Fibroblast of skin of scalp (primary cell): ENCODE measurements at places on chromosomes 6 and 20.

DNA sequence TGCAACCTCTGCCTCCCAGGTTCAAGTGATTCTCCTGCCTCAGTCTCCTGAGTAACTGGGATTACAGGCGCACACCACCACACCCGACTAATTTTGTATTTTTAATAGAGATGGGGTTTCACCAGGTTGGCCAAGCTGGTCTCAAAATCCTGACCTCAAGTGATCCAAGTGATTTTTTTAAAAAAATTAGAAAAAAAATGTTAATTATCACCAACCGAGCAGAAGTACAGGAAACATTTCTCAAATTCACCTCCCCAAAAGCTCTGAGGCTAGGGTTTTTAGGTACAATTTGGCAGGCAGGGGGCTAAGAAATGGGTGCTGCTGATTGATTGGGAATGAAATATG, 14.9 kb upstream of the SLC22A16 start:
- DNase-seq, result no peak

DNA sequence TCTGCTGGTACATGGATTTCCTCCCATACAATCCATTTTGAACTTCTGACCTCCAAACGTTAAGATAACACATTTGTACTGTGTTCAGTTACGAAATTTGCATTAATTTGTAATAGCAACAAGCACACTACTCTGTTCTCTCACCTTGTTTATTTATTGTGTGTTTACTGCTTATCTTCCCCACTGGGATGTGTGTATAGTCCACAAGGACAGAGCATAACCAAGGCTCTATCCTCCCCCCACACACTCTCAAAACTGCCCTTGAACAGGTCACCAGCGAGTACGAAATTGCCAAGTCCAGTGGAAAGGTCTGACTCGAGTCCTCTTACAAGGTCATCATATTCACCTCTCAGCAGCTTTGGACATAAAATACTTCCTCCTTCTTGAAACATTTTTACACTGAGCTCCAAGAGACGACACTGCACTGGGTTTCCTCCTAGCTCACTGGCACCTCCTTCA, 18.6 kb downstream of the ADTRP start:
- DNase-seq, result no peak

- DNase-seq, result no peak
Observed at GRCh38 chr20:23227976-23228375, 122.6 kb upstream of the NXT1 start.

DNA sequence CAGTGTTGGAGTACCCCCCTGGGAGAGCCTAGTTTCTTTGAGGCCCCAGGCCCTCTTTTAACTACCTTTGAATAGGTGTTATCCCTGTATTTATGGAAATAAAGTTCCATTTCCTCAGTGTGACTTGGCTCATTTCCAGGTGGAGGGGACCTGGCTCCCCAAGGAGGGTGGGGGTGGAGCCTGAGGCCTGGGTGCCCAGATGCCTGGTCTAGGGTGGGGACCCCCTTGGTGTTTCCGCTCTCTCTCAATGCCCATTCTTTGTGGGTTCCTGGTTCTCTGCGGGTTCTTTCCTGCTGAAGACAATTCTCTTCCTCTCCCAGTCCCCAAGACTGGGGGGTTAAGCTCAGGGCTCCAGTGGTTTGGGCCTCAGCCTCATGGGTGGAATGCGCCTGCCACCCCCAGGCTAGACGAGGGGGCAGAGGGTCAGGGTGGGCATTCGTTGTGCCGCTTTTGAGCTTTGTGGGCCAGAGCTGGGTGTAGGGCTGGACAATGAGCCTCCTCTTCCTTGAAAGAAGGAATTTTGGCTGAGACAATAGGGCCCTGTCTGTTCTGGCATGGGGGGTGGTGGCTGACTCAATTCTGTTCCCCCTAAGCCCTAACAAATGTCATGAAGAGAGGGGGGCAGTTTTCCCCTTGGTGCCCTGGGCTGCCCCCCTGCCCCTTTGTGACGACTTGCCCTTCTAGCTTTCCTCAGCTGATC, 686 bp upstream of the EGFL8 start:
- no peak for DNase-seq

- DNase-seq, result no peak
Observed at GRCh38 chr20:17391127-17391771, 139.9 kb downstream of the BFSP1 start.

DNA sequence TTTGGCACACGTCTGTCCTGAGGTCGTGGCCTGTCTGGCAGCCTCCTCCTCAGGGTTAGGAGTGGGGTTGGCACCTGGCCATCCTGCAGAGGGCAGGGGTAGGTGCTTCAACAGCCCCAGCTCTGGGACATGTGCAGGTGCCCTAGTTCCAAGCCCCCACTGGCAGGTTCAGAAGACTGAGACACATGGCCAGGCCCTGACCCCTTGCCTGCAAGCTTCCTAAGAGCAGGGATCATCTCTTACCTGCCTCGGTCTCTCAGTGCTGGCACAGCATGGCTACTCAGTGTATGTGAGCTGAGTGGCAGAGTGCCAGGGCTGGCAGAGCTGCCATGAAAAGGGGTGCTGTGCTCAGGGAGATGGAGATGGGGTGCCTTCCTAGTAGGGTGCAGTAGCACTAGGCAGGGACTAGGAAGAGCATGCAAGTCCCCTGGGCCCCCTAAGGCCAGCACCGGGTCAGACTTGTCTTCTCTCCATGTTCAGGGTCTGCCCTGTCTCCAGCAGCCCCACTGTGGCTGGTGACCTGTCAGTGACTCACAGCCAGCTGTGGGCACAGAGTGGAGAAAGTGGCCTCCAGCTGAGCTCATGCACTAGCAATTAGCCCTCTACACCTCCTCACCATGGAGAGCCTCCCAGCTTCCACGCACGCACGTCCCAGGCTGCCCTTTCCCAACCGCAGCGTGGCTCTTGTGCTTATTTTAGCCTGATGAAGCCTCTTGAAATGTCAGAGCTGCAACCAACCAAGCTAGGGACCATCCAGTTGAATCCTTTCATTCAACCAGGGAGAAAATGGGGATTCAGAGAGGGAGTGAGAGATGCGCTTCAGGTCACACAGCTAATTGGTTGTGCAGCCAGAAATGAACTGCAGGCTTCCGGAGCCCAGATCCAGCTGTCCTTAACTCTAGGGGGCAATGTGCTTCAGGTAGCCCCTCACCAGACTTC, 116.6 kb downstream of the MRPL14 start:
- peak; percentile 99 for DNase-seq

DNA sequence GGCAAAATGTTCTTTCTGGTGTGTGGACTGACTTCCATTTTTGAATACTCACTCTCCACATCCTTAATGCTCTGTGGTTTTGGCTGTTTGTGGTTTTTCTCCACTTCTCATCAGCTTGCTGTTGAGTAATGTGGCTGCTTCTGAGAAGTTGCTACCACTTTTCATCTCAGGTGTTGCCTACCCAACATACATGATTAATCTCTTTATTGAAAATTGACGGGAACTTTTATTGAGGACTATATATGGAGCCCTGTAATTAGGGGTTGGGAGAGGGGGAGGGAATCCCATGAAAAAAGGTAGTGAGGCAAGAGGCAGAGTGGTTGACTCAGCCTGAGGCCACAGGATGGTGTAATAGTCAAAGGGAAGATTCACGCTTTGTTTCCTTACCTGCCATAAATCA, 17.6 kb downstream of the IL22RA2 start:
- peak; percentile 13 for DNase-seq

DNA sequence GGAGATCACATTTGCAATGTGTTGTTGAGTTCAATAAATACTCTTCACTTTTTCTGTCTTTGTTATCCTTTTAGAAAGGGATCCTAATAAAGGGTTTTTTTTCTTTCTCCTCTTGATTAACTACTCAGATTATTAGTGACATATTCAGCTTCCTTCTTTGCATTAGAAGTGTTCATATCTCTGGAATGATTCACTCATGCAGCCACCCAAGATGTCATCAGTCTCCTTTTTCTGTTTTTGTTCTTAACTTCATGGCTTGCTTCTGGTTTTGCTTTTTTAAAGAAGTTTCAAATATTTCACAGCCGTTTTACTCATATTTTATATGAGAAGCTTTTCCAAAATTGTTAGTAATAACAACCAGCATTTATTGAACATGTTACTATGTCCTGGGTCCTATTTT, 187.6 kb downstream of the TMEM242 start:
- peak; percentile 65 for DNase-seq

GRCh38 chr6:109165392-109165974, 70.2 kb downstream of the CEP57L1 start:
- peak; percentile 29 for DNase-seq

DNA sequence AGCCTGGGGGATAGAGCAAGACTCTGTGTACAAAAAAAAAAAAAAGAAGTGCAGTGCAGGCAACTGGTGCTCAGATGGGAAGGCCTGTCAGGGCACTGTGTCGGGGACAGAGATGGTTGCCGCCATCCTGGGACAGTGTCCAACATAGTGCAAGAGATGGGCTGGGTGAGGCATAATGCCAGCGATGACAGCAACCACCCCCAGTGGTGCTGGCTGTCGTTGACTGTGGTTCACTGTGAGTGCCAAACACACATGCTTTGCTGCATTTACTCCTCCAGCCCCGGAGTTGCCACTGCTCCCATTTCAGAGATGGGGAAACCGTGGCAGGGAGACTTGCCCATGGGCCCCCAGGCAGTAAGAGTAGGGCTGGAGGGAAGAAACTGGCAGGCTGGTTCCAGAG, 5.2 kb upstream of the C20orf203 start:
- peak; percentile 78 for DNase-seq

GRCh38 chr20:45611054-45611453, 18.5 kb upstream of the WFDC10A start:
- peak; percentile 87 for DNase-seq

- no peak for DNase-seq
Observed at GRCh38 chr6:142518126-142518525, 216.3 kb downstream of the ADGRG6 start.

DNA sequence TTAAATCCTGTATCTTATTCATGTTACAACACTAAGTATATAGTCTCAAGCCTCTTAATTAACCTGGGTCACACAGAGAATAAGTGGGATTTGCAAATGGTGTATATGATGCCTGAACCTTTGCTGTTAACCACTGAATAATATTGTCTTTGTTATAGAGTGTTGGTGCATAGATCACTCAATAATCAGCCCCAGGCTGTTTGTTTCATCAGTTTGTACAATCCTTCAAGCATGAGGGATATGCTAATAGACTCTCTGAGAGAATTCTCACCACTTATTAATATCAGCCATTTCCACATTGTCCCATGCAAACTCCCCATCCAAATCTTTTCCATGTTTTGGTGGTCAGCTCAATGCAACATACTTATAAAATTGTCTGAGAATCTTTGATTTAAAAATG, 21.7 kb downstream of the OR2B6 start:
- no peak for DNase-seq

DNA sequence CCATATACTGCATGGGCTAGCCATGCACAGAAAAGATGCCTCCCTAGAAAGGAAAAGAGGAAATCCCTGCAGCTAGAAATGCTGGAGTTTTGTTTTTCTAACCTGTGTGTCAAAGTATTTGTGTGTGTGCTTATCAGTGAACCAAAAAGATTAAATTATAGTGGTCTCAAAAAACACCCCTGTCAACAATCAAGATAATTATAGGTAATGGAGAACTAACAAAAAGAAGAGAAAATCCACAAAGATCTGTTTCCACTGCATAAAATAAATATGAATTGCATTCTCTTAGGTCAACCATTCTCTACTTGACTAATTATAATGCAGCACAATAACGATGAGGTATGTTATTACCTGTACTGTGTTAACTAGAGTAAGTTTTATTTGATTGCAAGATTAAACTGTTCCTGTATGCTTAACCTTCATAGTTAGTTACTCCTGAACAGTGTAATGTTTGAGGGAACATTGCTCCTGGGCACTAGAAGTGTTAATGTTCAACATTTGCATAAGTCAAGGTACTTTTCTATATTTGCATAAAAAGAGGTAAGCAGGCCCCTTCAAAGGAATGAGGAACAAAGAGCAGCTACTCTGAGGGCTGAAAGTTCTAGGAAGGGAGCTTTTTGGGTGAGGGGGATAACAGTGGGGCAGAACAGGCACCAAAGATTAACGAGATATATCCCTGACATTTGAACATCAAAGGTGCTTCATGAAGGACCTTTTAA, 212.1 kb downstream of the BTBD9 start:
- no peak for DNase-seq

DNA sequence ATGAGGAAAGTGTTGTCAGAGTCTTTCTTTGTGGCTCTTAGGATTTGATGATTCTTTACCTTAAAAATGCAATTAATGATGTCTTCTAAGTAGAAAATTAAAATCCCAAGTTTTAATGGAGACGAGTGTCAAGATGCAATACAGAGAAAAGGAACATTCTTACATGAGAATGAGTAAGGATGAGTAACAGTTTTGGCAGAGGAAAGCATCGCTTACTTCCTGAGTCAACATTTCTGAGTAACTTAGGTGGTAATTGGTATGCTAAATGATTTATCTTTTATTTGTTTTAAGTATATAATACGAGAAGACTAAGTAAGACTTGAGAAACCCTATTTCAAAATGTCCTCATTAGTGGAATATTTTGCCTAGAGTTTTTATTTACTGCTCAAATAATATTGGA, 101.3 kb downstream of the RTN4IP1 start:
- DNase-seq, result peak; percentile 94

- no peak for DNase-seq
Observed at GRCh38 chr20:42775866-42776265, 413.8 kb downstream of the PTPRT start.

- DNase-seq, result peak; percentile 37
Observed at GRCh38 chr6:80523010-80523409, 416.5 kb downstream of the BCKDHB start.
